Karpas-422 (cell line): ENCODE measurements at places on chromosomes 2 and 18. TPM values are rescaled to one million over a fixed set of nuclear protein-coding genes. Genes with fewer than 3 reads are reported as not detected.

Gene COX7A2L
- 202 and 232 TPM in 2 replicates for total RNA-seq

Gene RFX8
- not detected in 2 replicates for total RNA-seq

Gene TRABD2A
- 0.04 and 2.4 TPM in 2 replicates for total RNA-seq

Gene GCA
- total RNA-seq: 0.11 TPM in 1 of 2 replicates, not detected in the other

Gene C2orf81
- 3.8 and 7.6 TPM in 2 replicates for total RNA-seq

Gene FLACC1
- 0.18 and 13.2 TPM in 2 replicates for total RNA-seq

Gene MOCOS
- not detected in 2 replicates for total RNA-seq

Gene ELMOD3
- total RNA-seq: 18.6 and 28.8 TPM in 2 replicates

Gene CXCR4
- 0.97 and 2.1 TPM in 2 replicates for total RNA-seq

Gene CD207
- not detected in 2 replicates for total RNA-seq

Gene TUBA4B
- total RNA-seq: not detected in 2 replicates

Gene IL1A
- 0.15 TPM in 1 of 2 replicates, not detected in the other for total RNA-seq

Gene STARD6
- 0.47 TPM in 1 of 2 replicates, not detected in the other for total RNA-seq

Gene LIPG
- not detected in 2 replicates for total RNA-seq

DNA sequence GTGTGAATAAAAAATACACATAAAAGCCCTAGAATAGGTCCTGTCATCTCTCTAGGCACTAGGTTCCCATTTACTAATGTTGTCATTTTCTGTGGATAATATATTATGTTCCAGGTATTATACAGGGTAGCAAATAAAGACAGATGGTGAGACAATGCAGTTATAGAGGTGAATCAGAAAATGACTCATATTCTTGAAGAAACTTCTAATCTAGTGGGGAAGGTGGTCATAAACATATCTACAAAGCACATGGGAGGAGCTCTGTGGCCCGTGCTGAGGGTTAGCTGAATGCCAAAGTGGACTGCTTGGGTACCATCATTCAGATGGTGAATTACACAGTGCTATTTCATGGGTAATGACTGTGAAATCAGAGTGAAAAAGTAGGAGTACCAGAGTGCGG is 700.9 kb downstream of the ERBB4 start:
- DNase-seq: no peak

GRCh38 chr2:124678043-124678442 is 653.0 kb downstream of the CNTNAP5 start:
- no peak for DNase-seq

DNA sequence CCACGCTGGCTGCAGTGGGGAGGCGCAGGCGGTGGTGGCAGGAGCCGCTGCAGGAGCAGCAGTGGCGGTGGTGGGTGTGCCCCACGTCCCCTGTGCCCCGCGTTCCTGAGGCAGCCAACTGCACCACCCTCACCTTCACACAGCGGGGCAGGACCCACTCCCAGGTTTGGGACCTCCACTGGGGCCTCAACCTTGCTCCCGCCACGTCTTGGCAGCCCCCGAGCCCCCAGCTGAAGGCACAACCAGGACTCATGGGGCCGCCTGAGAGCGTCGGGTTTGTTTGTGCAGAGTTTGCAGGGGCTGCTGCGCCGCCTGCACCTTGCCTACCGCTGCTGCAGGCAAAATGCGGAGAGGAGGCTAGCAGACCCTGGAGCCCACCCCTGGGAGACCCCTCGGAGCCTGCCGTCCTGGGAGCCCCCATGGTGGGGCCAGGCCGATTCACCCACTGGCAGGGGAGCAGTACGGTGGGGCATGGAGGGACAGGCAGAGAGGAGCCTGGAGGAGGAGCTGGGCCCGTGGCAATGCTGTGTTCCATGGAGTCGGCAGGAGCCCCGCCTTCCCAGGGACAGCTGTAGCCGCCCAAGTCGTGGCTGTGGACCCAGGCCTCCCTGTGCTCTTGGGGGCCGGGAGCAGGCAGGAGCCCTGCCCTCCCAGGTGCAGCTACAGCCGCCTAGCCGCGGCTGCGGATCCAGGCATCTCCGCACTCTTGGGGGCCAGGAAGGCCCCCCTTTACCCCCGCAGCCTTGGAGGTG is 14.7 kb upstream of the EML6 start:
- DNase-seq: peak; percentile 75

GRCh38 chr2:100619951-100620350 is 57.2 kb downstream of the PDCL3 start:
- DNase-seq: no peak

DNA sequence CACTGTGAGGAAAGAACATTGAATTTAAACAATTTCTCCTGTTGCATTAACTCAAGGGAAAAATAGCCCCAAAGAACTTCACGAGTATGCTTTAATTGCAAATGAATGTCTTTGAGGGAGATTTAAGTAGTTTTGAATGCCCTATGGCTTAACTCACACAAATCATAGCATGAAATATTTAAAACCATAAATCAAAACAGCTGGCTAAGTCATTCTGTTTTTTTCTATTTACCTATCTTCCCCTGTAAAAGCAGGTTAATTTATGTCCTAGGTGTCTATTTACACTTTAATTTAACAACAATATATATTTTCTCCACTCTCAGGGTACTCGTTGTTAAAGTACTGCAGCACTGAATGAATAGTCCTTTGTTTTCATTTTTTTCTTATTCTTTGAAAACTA is 118.8 kb upstream of the PIEZO2 start:
- no peak for DNase-seq

- DNase-seq: no peak
Observed at GRCh38 chr18:79583426-79583825, 96.2 kb upstream of the CTDP1 start.

- peak; percentile 62 for DNase-seq
Observed at GRCh38 chr18:76847916-76848315, 25.6 kb downstream of the ZNF236 start.

- DNase-seq: no peak
Observed at GRCh38 chr2:188974164-188974563, at the start of gene COL3A1. COL3A1 (plus strand) TSS chr2:188974373; CDS start chr2:188974490, 117 bp downstream.

- DNase-seq: peak; percentile 70
Observed at GRCh38 chr2:71226096-71226964, 573 bp downstream of the PAIP2B start.

DNA sequence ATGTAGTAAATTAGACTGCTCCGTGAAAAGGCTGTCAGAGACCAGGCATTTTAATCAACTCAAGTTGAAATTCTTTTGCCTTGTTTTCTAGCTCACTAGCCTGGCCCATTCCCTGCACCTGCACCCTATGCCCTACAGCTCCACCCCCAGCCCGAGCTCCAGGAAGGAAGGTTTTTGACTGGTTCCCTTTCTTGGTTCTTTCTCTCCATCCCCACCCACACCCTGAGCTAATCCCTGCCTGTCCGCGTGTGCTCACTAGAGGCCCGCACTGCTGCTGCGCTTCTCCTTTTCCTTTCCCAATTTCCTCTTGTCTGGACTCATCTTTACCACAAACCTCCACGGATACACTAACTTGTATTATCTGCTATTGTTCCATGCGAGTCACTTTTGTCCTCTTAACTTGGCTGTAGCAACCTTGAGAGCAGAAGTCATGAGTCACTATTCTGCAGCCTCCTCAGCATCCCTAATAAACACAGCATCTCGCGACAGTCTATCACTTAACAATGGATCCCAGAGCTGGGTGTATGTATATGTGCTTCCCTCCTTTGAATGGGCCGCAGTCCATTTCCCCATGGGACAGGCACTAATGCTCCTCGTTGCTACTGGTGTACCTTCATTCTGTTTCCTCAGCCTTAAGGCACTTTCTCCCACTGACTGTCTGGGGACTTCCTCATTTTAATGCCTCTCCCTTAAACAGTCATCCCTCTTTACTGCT is 36.5 kb downstream of the COLEC12 start:
- DNase-seq: no peak

GRCh38 chr2:149828520-149829210 is 241.1 kb upstream of the MMADHC start:
- no peak for DNase-seq

- no peak for DNase-seq
Observed at GRCh38 chr2:167689444-167689843, 558.0 kb downstream of the STK39 start.

GRCh38 chr2:131014141-131014540 is 79.1 kb downstream of the FAM168B start:
- DNase-seq: no peak

DNA sequence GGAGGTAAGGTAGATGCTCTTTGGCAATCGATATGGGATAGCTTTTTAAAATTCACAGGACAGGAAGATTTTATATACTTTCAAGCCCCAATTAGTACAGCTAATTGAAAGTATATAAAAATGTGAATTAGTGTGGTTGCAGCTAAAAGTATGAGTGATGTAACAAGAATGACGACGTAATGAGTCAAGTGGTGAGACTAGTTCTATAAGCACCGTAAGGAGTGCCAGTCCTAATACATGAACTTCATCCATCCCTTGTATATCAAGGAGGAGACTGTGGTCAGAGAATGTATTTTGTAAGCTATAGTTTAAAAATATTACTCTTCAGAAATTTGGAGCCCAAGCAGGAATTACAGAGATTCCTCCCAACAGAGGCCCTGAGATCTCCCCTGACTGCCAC is 25.8 kb downstream of the DNAJC27 start:
- no peak for DNase-seq

GRCh38 chr2:161207941-161208340 is 47.7 kb downstream of the TANK start:
- no peak for DNase-seq

DNA sequence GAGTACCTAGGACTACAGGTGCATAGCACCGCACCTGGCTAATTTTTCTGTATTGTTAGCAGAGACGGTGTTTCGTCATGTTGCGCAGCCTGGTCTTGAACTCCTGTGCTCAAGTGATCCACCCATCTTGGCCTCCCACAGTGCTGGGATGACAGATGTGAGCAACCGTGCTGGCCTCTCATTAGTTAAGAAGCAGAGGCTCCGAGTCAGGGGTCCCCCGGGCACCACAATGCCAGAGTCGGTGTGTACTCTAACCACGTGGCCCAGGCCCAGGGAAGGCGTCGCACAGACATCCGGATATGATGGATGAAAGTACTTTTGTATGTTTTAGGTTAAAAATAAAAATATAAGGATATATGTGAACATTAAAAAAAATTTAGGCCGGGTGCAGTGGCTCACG is 28.3 kb upstream of the HPCAL1 start:
- no peak for DNase-seq

- no peak for DNase-seq
Observed at GRCh38 chr18:35337286-35337685, 6.9 kb downstream of the ZNF24 start.

GRCh38 chr18:57149051-57149450 is 2.2 kb downstream of the BOD1L2 start:
- no peak for DNase-seq

DNA sequence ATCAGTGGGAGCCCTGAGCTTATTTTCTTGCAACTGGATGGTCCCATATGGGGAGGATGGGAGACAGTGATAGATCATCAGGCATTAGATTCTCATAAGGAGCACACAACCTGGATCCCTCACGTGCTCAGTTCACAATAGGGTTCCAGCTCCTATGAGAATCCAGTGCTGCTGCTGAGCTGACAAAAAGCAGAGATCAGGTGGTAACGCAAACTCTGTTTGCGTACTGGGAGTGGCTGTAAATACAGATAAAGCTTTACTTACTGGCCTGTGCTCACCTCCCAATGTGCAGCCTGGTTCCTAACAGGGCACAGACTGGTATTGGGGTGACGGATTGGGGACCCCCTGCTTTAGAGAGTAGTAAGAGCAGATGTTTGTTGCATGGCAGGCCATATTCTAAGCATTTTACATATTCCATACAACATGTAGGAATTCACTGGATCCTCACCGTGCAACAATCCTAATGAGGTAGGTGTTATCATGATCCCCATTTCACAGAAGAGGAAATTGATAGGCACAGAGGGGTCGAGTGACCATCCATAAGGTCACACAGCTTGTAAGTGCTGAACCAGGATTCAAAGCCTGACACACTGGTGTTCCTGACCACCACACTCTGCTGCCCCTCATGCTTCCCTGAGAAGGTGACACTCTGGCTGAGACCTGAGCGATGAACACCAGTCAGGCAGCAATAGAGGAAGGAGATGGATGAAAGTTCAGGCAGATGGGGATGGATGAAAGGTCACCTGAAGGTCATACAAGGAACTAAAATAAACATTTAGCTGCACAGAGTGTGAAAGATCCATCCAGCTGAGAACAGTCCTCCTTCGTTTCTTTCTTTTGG is 15.7 kb upstream of the MAT2A start:
- no peak for DNase-seq

DNA sequence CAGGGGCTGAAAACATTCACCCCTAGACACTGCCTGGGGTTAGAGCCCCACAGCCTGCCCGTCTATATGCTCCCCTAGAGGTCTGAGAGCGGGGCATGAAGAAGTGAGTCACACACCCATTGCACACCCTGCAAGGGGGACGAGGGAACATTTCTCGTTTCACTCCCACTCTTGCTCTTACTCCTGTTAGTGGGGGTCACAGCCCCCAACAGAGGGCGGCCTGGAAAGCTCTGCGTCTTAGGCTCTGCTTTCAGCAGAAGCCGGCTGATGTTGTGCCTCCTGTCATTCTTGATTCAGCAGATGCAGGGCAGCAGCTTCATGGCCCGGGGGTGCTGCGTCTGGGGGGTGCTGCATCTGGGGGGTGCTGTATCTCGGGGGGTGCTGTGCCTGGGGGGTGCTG is 141.3 kb downstream of the ASB1 start:
- DNase-seq: no peak

DNA sequence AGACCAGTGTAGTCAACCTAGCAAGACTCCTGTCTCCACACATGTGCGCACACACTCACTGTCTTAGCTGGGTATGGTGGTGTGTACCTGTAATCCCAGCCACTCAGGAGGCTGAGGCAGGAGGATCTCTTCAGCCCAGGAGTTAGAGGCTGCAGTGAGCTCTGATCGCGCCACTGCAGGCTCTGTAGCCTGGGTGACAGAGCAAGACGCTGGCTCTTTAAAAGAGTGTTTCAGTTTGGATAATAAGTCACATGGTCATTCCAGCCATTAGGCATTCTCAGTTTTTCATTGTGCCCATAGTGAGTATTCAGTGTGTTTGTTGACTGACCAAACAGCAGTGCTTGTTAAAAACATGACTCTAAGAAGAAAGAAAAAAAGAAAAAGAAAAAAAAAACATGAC is 31.0 kb downstream of the RAB10 start:
- DNase-seq: no peak

DNA sequence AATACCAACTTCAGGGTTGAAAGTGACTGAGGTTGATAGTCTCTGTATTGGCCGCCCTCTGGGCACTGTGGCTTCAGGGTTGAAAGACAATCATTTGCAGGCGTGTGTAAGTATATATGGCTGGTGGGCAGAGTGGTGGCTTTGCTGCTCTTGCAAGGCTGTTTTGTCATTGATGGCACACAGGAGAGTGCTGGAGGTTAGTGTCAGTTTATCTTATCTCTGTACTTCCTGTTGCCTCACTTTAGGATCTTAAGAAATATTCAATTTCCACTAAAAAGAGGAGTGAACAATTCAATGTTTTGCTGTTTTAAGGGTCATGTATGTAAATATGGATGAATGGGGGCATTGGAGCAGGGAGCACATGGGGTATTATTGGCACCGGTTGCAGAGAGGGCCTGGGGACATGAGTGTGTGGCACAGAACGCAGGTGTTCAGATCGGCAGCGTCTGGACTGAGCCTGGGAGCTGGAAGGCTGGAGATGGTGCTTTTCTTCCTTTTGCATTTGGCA is 51.5 kb downstream of the NCK2 start:
- no peak for DNase-seq

GRCh38 chr2:95261602-95262001 is 12.6 kb upstream of the PROM2 start:
- DNase-seq: no peak

GRCh38 chr2:16167870-16168426 is 227.6 kb downstream of the MYCN start:
- DNase-seq: no peak

GRCh38 chr18:24115628-24116027 is 23.2 kb upstream of the CABYR start:
- DNase-seq: no peak

- DNase-seq: no peak
Observed at GRCh38 chr2:28547906-28548600, 52.2 kb downstream of the PLB1 start.

- DNase-seq: no peak
Observed at GRCh38 chr18:79486356-79487182, 90.8 kb downstream of the NFATC1 start.
